Hematopoietic multipotent progenitor cell (in vitro differentiated cells): ENCODE measurements at places on chromosomes 12 and 14. TPM values are rescaled to one million over a fixed set of nuclear protein-coding genes. Genes with fewer than 3 reads are reported as not detected.
A peak's percentile ranks its signal among the peaks of the same experiment; 100 is the strongest.

DNA sequence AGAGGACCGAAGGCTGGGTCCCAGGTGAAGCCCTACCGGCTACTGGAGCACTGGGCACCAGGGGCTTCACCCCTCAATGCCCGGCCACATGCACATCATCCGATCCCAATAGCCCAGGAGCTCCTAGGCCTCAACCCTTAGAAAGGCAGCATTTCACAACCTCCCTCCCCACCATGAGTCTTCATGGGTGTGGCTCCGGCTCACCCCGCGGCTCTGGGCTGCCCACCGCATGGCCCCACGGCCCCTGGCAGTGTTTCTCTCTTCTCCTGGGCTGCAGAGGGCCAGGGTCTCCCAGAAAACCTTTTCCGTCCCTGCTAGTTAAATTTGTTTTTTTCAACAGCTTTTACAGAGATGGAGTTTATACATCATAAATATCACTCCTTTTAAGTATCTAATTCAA lies 28.6 kb upstream of the DLK1 start:
- no peak for DNase-seq

Gene FKBP3
- total RNA-seq: 5.9 TPM

- DNase-seq: no peak
These were observed 377.7 kb downstream of the SLC16A7 start for GRCh38 chr12:59973515-59973914.

- no peak for DNase-seq
These were observed 11.3 kb upstream of the CSAD start for GRCh38 chr12:53191885-53192530.

DNA sequence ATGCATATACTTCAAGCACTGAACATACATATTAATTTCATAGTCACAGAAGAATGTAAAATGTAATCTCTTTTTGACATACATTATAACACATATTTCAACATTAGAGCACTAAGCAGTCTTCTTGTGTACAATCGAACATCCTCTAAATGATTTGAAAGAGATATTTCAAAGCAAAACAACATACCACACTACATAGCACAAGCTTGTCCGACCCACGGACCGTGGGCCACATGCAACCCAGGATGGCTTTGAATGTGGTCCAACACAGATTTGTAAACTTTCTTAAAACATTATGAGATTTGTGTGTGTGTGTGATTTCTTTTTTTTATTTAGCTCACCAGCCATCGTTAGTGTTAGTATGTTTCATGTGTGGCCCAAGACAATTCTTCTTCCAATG lies 7.0 kb downstream of the PRICKLE1 start:
- no peak for DNase-seq

Gene C12orf42
- 0.27 TPM for total RNA-seq

Gene PRPH
- under 0.01 TPM for total RNA-seq

Gene ITGB7
- 17.0 TPM for total RNA-seq

GRCh38 chr12:81502912-81503695 lies 256.0 kb downstream of the PPFIA2 start:
- no peak for DNase-seq

Gene CCDC196
- not detected for total RNA-seq

- no peak for DNase-seq
These were observed 491.2 kb upstream of the FLRT2 start for GRCh38 chr14:85038526-85039352.

DNA sequence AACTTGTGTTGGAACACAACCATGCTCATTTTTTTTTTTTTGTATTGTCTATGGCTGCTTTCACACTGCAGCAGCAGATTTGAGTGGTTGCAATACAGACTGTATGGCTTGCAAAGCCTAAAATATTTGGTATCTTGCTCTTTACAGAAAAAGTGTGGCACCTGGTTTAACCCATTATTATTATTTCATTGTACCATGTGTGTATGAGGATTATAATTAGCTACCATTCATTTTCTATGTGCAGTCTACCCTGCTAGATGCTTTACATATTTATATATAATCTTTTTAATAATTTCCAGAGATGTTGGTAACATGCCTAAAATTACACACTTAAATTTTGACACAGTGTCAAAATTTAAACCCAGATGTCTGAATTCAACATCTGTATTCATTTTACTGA lies 37.7 kb downstream of the SPATS2 start:
- DNase-seq: no peak

Gene ADAMTS20
- total RNA-seq: not detected

DNA sequence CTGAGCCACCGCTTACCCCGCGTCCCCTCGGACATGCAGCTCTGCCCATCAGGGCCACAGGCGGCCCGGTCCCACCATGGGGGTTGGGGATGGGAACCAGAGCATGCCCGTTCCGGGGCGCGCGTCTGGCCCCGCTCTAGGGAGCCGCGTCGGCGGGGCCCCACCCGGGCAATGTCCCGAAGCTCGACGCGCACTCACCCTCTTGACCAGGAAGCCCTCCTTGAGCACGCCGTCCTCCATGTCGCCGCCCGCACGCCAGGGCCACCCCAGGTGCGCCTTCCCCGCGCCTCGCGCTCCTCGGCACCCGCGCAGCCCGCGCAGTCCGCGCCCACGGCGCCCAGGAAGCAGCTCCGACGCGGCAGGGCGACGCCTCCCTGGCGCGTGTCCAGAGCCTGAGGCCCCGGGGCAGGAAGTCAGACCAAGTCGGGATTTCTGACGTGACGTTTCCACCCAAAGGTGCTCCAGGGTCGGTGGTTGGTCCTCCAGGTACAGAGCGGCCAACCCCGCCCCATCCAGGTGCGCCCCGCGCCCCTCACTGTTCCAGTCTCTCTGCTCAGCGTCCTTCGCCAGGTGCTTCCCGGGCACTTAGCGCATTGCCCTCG lies at the start of gene PLEK2:
PLEK2 (minus strand) TSS at position 346 of the 602 bp plus-strand sequence; CDS start at position 240, 106 bp downstream.
- no peak for DNase-seq

Gene POMT2
- 7.0 TPM for total RNA-seq

Gene FBLN5
- total RNA-seq: 1.9 TPM

DNA sequence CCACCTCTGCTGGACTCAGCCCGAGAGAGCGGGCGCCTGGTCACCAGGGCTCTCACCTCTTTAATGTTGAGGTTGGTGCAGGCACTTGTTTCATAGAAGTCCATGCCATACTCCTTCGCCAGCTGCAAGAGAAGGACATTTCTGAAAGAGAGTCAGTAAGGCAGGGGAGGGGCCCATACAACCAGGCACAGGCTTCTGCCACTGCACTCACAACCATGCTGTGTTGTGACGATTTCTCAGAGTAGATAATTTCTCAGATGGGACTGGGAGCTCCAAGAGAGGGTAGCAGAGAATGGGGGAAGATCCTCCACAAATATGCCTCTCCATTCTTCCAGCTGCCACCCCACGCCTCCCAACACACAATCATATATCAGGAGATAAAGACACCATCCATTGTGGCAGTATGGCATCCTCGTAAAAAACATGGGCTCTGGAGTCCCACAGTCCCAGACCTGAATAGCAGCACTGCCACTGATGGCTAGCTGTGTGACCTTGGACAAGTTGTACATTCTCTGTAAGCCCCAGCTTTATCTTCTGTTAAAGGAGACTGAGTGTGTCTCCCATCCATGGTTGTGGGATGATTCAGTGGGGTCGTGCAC lies 6.2 kb upstream of the GPX2 start:
- DNase-seq: no peak

DNA sequence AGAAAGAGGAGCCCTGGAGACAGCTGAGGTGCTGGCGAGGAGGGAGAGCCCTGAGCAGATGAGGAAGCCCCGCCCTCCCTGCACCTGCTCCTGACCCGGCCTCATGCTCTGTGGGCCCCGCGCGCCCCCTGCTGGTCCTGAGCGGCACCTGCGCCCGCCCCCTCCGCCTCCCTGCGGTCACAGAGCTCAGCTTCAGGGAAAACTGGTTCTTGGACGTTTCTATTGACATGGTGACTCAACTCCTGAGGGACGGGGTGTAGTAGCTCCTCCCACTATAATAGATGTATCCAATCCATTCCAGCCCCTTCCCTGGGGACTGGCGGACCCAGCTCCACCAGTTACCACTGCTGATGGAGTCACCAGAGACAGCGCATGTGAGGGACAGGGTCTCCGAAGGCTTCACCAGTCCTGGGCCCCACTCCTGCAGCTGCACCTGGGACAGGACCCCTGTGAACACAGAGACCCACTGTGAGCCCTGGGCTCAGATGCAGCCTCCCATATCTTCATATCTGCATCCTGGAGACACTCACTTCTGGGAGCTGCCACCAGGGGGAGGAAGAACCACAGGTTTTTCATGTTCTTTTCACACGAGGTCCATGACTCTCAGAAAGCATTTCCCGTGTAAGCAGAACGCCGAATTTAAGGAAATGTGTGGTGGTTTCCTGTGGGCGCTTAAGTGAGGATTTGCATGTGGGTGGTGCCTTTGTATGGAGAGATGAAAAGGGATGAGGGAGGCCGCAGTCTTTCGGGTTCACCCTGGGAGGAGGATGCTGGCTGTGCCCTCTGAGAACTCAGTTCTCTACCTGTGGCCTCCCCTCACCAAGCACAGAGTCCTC lies 1346.4 kb downstream of the TMEM121 start:
- DNase-seq: peak; percentile 82

Gene KRT4
- total RNA-seq: not detected

- DNase-seq: no peak
These were observed 50.6 kb upstream of the FUT8 start for GRCh38 chr14:65361920-65362319.

DNA sequence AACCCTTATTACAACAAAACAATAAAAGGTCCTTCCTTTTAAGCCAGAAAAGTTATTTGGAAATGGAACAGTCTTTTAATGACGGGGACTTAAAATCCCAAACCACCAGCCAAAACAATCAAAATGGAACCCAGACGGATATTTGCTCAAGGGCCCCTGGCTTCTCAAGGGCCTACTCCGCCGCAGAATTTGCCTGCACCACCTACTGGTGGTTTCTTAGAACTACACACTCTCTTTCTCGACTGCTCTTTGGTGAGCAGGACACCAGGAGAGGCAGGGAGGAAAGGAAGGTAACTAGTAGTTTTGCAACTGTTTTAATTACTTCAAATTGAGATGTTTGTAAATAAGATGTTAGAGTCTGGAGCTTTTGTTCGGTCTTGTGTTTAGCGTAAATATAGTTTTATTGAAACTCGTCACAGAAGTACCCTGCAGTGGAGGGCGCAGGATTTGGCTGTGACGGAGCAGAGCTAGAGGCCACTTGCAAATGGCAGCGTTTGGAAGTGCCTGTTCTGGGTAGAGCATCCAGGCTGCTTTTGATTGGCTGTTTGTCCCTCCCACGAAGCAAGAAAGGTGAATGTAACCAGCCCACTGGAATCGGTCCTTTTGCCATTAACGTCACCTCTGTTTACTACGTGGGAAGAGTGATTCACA lies 238.5 kb downstream of the CACNA1C start:
- peak; percentile 53 for DNase-seq

DNA sequence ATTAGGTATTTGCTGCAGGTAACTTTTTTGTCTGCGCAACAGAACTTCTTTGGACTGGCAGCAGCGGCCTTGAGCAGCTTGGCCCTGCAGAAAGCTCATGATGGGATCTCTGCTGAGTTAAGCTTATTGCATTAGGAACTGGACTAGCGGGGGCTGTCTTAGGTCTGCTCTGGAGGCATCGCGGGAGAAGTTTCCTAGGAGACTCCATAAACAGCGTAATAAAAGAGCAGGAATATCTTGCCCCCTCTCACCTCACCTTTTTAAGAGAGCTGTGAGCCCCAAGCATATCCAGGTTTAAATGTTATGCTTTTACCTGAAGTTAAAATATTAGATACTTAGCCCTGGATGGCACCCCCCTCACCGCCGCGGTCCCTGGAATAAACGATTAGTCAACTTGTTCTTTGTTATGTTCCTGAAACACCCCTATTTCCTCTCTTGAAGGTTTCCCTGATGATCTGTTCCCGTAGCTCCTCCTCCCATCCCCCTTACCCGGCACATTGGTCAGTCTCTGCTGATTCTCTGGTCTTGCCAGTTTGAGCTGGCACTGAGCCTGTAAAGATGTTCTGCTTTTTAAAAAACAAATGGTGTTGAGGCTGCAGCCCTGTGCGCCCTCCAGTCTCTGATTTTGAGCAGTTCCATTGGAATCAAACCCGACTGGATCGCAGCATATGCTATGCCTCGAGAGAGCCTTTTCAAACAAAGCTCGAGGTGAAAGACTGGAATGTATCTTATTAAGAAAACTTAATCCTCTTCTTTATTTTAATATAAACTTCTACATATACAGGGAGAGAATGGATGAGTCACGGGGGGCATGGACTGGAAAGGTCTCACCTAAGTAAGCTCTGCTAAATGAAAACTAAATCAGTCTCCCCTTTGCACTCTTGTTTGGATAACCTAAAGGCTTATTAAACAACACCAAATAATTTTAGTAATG lies 1.9 kb downstream of the MLXIP start:
- no peak for DNase-seq

DNA sequence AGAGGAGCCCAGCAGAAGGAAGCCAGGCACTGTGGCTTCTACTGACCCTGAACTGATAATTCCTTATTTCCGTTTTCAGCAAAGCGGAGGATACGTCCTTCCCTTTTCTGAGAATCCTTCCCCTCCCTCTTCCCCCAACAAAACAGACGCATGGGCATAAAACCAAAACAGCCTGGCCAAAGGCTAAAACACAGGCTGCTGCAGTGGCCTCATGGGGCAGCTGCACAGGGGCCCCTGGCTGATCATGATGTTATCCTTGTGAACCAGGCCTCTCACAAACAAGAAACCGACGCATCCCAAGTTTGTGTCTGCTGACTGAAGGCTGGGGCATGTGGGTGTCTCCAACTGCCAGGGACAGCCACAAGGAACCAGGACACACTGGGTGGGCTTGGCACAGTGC lies 23.4 kb upstream of the STON2 start:
- DNase-seq: peak; percentile 25

- DNase-seq: no peak
These were observed 51.2 kb downstream of the SLC2A13 start for GRCh38 chr12:40054555-40055227.

Gene HOXC12
- total RNA-seq: not detected

DNA sequence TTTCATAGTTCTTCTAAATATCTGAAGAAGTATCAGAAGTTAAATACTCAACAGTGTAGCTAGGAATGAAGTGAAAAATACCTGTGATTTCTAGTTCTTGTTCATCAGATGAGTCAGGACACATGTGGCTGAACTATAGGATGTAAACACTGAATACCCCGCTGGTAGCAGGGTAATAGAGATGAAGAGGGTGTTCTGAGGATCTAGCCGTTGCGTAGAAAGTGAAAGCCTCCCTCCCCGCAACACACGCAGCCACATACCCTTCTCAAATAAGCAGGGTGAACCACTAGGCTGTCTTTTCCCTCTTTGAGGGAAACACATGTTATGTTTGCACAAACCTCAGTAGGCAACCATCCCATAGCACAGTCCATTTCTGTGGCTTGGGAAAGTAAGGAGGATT lies 16.4 kb upstream of the RNASE12 start:
- no peak for DNase-seq
